ENCODE measurements at places on chromosomes 12 and 14.

GRCh38 chr12:19971361-19972280 is 396.7 kb upstream of the PDE3A start:
- no peak for DNase-seq

DNA sequence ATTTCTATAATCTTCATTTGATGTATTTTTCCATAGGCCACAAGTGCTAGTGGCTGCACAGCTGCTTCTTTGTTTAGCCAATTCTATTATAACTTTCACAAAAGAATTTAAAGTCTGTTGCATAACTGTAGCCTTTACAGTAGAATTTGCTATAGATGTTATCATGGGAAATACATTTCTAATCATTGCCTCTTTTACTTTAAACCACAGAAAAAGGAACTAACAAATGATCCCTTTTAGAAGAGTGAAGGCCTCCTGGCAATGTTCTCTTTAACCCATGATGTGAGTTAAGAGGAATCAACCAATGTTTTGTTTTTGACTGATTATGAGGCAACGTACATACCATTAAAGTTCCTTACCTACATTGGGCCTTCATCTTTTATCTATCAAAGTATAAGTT is 68.8 kb downstream of the RPL10L start:
- no peak for DNase-seq

DNA sequence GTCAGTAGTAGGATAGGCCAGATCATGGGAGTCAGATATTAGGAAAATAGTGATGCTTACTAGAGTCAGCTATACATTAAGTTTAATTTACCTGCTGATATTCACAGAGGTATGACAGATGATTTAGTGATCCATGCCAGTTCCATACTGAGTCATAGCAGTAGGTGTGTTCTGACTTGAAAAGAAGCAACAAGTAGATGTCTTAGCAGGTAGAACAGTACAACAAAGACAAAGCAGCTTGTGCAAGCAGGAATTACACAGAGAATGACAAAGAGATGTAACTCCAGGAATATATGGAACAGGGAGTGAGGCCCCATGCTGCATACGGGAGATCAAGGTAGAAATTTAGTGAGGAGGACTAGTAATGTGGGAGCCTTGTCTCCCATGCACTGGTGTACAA is 556.9 kb downstream of the SLC16A7 start:
- no peak for DNase-seq

DNA sequence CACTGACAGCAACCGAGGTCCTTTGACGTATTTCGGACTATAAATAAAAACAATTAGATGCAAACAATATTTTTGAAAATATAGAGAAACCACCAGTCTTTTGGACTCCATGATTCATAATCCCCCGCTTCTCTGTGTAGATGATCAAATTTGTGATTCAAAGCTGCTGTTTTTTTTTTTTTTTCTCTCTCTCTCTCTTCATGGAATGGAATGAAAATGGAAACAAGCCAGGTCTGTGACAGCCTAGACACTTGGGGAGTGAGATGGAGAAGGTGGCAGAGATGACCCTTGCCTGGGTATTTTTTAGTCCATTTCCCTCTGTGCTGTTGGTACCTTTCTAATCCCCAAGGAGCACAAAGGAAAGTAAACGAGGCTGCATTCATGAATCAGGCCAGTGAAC is 248.5 kb downstream of the GLT1D1 start:
- DNase-seq, result no peak

DNA sequence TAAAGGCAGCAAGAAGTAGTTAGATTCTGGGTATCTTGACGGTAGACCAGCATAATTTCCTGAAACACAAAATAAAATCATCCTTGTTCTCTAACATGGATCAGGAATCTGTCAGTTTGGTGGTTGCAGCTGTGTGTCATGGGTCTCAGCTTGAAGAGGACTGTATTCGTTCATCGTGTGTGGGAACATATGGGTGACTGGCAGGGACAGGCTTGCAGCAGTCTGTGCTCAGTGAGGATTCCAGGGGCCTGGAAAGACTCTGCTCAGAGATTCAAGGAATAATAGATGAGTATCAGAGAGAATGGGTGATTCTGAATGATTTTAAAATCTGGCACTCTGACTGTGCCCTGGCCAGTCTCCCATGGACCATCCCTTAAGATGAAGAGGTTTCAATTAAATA is 421.6 kb downstream of the APAF1 start:
- no peak for DNase-seq

GRCh38 chr12:116551952-116552772 is 7.0 kb upstream of the MAP1LC3B2 start:
- DNase-seq, result no peak

DNA sequence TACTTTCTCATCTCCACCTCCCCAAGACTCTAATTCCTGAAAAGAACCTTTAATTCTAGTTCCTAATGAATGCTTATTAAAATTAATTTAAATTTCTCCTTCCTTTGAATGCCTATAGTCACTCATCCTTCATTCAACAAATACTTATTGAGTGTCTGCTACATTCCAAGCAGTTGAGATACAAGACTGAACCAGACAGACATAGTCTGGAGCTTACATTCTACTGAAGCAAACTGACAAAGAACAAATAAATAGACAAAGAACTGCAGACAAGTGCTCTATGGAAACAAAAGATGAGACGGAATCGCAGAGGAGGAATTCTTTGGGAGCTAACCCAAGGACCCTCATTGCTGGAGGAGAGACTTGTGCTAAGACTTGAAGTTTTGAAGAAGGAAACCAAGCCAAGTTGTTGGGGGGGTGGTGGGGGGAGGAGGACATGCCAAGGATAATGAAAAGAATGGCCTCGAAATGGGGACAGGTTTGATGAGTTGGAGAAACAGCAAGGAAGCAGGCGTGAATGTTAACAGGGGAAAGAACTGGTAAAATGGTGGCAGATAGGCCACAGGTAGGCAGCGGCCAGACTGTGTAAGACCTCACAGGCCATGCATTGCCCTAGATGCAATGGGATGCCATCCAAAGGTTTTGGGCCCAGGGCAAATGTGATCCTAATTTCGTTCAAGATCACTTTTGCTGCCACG is 9.7 kb upstream of the TDG start:
- DNase-seq, result no peak

DNA sequence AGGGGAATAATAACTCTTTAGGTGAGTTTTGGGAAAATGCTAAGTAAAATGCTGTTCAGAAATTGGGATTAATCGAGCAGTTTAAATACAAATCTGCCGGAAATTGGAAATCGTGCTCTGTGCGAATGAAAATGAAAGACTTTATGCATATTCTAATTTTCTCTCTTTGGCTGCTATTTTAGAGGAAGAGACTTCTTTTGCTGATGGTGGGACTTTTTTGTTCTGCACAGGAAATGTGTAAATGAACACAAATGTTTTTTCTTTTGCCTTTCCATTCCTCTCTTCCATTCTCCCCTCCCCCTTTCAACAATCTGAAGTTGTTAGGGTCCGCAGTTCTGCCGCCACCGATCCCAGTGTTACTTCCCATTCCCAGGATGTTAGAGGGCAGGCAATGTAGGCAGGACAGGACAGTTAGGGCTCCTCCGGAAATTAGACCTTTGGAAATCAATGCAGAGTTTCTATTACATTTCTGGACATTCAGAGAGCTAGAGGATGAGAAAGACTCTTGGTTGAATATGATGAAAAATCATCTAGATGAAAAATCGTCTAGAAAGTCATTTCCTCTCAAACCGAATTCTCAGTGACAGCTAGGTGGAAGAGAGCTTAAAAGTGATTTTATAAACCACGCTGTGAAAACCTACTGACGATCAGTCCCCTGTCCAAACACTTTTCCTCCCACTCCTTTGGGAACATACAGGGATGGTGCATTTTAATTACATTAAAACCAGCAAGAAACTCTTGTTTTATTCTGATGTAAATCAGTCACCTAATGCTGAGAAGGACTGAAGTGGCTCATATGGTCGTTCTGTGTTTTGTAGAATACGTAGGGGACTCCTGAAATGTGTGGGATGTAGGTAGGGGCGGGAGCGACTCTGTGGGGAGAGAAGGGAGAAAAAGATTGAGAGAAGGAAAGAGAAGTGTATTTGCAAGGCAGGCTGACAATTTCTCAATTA is 17.8 kb downstream of the FOXG1 start:
- no peak for DNase-seq

GRCh38 chr12:122303068-122303467 is 36.8 kb upstream of the VPS33A start:
- no peak for DNase-seq

DNA sequence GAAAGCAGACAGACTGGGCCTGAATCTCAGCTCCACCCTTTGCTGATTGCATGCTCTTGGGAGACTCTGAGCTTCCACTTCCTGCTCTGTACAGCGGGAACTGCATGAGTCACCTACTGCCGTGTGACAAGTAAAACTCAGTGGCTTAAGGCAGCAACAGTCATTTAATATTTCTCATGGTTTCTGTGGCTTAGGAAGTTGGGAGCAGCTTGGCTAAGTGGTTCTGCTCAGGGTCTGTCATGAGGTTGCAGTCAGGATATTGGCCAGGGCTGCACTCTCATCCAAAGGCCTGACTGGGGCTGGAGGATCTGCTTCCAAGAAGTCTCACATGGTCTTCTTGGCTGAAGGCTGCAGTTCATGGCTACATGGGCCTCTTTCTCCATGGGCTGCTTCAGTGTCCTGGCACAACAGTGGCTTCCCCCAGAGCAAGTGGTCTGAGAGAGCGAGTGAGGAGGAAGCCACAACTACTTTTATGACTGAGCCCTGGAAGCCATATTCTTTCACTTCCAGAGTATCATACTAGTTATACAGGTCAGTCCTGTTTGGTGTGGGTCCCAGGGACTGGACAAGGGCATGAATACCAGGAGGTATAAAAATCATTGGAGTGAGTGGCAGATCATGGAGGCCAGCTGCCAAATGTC is 49.7 kb downstream of the FAM222A start:
- no peak for DNase-seq

DNA sequence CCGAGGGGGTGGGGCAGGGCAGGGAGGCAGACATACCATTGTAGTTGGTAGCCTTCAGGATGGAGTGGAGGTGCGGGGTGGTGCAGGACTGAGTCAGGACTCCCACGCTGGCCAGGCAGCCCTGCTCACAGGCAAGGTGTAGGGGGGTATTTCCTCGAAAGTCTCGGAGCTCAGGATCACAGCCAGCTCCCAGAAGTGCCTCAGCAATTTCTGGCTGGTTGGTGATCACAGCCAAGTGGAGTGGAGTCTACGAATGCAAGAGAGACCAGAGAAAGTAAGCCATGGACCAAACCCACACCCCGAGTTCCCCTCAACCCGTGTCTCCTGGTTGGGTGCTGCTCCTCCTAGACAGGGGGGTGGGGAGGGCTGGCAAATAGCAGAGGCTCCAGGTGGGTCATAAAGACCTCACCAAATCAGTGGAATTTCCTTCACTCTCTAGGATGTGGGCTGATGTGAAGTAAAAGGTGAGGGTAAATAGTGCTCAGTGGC is 1.4 kb downstream of the NFKBIA start:
- peak; percentile 42 for DNase-seq

Measured in memory B cell (primary cell).